Activated CD4-positive, alpha-beta T cell treated with anti-CD3 and anti-CD28 coated beads for 4 hours (primary cell): ENCODE measurements at places on chromosomes 2 and 18.

- no peak for DNase-seq
These were observed 5.5 kb upstream of the ARL4C start for GRCh38 chr2:234502285-234502918.

GRCh38 chr2:99106913-99107312 is 34.6 kb upstream of the C2orf15 start:
- DNase-seq: no peak

DNA sequence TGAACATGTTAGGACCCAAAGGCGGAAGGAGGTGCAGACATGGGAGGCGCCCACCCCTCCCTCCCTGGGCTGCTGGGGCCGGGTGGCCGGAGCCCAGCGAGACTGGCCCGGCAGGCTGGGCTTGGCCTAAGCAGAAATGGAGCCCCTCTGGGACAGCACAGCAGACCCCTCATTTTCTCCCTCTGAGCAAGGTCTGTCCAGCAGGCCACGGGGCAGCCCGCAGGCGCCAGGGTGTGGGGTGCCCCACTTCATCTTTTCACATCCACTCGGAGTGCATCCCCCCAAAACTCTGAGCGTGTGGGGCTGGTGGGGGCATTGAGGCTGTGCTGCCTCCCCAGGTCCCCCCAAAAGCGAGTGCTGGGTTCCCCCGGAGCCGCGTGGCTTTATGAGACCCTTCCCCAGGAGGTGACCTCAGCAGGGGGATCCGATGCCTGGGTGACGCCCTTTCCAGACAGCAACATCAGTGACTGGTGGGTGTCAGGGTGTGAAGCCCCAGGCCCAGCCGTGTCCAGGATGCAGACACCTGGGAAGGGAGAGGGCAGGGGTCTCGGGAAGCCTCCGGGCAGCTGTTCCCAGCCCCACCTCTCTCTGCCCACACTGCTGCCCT is 36.7 kb upstream of the GPC1 start:
- no peak for DNase-seq

- DNase-seq: no peak
These were observed 176.3 kb upstream of the GLI2 start for GRCh38 chr2:120559401-120559800.

GRCh38 chr2:18896125-18896764 is 306.9 kb upstream of the NT5C1B start:
- DNase-seq: no peak

DNA sequence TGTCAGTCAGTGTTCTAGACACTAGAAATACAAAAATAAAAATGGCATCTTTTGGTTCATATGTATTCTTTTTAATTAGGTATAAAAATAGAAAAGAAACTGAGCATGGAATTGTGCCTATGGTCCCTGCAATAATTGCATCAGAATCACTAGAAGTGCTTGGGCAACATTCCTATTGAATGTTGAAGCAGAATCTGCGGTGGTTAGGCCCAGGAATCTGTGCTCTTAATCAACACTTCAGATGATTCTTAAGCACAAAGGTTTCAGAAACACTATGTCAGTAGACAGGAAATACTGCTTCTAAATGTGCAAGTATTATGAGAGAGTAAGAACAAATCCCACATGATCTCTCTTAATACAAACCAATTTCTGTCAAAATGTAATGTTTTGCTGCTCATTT is 20.3 kb upstream of the RBBP8 start:
- no peak for DNase-seq

DNA sequence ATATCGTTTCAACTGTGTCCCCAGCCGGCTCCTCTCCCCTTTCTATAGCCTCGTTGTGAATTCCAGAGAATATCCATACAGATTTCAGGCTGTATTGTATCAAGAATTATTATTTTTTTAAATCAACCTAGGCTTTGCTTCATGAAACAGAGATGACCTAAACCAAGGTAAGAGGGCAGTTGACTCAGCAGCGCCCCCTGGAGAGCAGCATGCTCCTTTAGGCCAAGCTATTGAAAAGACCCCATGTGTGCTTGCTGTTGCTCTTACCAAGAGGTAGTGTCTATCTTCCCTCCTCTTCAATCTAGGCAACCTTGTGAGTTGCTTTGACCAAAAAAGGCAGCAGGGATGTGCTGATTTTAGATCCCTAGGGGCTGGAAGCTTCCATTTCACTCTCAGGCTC is 426.7 kb upstream of the SMIM21 start:
- DNase-seq: no peak

DNA sequence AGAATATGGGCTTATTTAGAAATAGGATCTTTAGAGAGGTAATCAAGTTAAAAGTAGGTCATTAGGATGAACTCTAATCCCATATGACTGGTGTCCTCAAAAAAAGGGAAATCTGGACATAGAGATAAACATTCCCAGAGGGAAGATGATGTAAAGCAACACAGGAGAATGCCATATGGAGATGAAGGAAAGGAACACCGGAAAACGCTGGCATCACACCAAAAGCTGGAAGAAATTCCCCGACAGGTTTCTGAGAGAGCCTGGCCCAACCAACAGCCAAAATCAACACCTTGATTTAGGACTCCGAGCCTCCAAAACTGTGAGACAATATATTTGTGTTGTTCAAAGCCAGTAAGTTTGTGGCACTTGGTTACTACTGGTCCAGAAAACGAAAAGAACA is 296.7 kb downstream of the DSEL start:
- no peak for DNase-seq

DNA sequence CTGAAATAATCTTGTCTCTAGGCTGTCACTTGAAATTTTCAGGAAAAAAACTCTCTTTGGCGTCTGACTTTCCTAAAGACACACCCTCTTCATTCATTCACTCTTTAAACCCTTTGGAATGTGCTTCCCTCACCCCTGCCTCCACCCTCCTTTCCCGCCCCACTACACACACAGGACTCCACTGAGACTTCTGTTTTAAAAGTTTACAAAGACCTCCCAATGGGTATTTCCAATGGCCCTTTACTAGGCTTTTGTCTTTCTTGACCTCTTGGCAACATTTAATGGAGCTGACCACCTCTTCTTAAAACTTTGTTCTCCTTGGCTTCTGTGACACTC is 96.1 kb downstream of the RBMS1 start:
- DNase-seq: no peak

GRCh38 chr2:172282944-172283343 is 144.4 kb upstream of the ITGA6 start:
- DNase-seq: no peak
